GM18507 (cell line): ENCODE measurements at places on chromosomes 12 and 14.

DNA sequence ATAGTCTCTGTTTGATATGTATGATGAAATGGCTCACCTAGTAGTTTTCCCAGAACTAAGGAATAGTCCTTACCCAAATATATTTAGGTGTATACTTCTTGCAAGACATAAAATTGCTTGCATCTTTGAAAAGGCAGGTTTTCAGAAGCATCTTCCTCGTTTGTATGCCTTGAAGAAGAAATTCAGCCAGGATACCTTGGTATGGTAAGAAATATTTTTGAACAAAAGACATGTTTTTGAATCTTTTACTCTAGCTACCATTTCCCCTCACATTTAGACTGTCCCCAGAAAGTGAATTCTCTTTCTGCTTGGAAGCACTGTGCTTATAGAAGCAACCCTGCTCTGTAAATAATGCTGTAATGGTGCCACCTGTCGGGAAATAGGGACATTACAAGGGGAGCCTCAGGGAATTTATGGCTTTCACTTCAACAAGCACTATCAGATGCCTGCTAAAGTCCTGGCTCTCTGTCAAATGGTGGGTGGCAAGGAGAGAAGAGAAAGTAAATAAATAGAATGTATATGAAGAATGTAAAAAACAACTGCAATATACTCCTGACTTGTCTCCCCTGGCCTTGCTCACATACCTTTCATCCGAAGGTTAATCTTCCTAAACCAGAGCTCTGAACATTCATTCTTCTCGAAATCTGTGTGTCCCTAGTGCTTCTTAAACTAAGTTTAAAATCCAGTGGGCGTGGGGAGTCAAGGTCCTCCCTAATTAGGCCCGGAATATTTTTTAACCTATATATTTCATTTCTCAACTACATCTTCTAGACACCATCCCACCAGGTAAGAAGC lies 6.1 kb downstream of the CCDC184 start:
- DNase-seq: no peak

GRCh38 chr14:61463664-61464285 lies 142.4 kb downstream of the PRKCH start:
- no peak for DNase-seq

GRCh38 chr14:37093364-37093763 lies 79.0 kb downstream of the SLC25A21 start:
- no peak for DNase-seq

GRCh38 chr12:91618281-91618680 lies 435.7 kb upstream of the DCN start:
- DNase-seq: no peak

GRCh38 chr12:105279460-105280056 lies 43.6 kb upstream of the APPL2 start:
- peak; percentile 3 for DNase-seq

- DNase-seq: no peak
Observed at GRCh38 chr12:69779928-69780327, 41.3 kb downstream of the RAB3IP start.

- DNase-seq: no peak
Observed at GRCh38 chr14:75389679-75390078, 38.1 kb upstream of the JDP2 start.

DNA sequence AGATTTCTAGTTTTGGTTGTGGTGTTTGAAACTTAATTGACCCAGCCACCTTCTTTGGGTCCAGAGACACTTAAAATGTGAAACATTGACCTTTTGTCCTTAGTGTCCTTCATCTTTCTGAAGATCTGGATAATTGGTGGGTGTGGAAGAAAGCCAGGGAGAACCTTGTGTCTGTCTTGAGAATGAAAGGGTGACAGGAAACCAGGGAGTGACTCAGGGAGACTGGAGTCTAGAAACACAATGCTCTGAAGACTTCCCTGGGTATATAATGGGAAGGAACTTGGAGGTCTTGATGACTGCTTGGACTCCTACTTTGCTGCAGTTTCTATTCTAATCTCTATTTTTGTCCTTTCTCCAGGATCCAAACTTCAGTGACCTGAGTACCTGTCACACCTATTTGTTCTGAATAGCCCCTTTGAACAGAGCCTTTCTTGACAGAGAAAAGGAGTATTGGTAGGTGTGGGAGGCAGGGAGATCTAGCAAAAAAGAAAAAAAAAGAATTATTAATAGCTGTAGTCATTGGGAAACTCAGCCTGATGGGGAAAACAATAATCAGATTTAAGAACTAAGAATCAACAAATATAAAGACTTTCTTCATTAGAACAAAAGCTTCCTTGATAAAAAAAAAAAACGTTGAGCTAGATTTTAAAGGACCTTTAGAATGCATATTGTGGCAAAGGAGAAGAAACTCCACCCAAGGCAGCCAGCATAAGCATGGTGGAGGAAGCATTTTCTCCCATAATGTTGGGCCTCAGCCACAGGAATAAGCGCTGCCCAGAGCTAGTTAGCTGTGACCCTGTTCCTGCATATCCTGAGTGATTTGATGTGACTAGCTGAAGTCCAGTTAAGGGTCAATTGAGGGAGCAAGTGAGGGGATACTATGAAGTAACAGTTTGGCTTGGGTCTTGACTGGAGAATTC lies 77.9 kb upstream of the HOXC13 start:
- DNase-seq: no peak

GRCh38 chr14:20791597-20791996 lies 10.5 kb downstream of the RNASE6 start:
- DNase-seq: no peak
